ENCODE measurements at places on chromosomes 7 and 10. TPM values are rescaled to one million over a fixed set of nuclear protein-coding genes. Genes with fewer than 3 reads are reported as not detected.

OR2A42 gene
- total RNA-seq, result 0.12 TPM

- no peaks in the 10 kb centered on the region for H3K27me3 ChIP-seq
- H3K27ac ChIP-seq, result peak overlapping the region; percentile 79
- peaks cover 32% of the 10 kb centered on the region for H3K4me1 ChIP-seq
- DNase-seq, result no peak
- peaks cover 14% of the 10 kb centered on the region for H3K36me3 ChIP-seq
- no peak overlapping the region for H3K4me3 ChIP-seq
Measured at GRCh38 chr10:79123547-79123963, 54.8 kb downstream of the ZMIZ1 start.

DNA sequence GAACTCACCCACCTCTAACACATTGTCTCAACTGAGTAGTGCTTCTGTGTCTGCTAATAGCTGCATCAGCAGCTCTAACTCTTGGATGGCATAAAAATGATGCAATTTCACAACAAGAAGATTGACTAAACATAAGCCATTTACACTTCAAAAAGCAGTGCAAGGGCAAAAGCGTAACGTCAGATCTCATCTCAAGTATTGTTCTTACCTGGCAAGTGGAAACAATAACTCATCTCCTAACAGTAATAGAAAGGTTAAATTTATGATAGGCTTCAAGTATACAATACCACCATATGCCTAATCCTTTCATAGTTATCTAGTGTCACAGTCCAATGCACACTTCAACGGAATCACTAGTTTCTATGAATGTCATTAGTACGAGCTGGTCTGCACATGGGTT, 14.8 kb downstream of the TPK1 start:
- H3K4me3 ChIP-seq, result no peak overlapping the region
- no peaks in the 10 kb centered on the region for H3K36me3 ChIP-seq
- H3K27ac ChIP-seq, result no peak overlapping the region
- DNase-seq, result no peak
- H3K27me3 ChIP-seq, result no peaks in the 10 kb centered on the region
- H3K4me1 ChIP-seq, result peaks cover 35% of the 10 kb centered on the region

DNA sequence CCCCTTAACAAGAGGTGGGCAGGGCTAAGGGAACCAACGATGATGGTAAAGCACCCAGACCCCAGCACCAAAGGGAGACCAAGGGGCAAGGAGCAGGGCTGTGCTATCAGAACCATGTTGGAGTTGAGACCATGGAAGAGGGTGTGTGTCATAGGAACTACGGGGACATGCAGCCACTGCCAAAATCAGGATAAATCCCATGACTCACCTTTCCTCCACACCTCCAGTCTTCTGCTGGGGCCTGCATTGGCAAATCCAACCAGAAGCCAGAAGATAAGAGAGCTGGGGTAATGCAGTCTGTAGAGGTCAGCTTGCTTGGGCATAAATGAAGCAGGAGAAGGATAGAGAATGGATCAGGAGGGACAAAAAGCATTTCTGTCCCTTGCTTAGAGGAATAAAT, 42.7 kb upstream of the SMARCD3 start:
- H3K36me3 ChIP-seq, result peaks cover 3% of the 10 kb centered on the region
- no peak for DNase-seq
- peaks cover 5% of the 10 kb centered on the region for H3K4me1 ChIP-seq
- H3K27me3 ChIP-seq, result peaks cover 26% of the 10 kb centered on the region
- no peak overlapping the region for H3K4me3 ChIP-seq

DNA sequence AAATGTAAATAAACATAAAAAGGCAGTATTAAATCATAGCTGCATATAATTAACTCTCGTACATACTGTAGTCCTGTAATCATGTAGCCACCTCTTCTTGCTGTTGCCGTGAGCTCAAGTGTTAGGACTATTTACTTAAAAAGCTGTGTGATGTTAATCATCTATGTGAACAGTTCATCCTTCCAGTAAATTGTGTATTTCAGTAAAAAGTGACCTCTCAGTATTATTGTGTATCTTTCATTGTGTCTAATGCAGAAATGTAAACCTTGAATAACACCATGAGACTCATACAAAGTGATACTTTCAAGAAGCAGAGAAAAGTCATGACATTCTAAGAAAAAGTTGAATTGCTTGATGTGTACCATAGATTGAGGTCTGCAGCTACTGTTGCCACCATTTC, 38.0 kb downstream of the ADD3 start:
- H3K27ac ChIP-seq, result no peak overlapping the region
- no peak for DNase-seq
- H3K4me1 ChIP-seq, result peaks cover 44% of the 10 kb centered on the region
- peaks cover 9% of the 10 kb centered on the region for H3K36me3 ChIP-seq

GRCh38 chr7:54419209-54419608, 123.0 kb upstream of the VSTM2A start:
- peak; percentile 71 for DNase-seq
- peaks cover 2% of the 10 kb centered on the region for H3K27me3 ChIP-seq
